Activated naive CD8-positive, alpha-beta T cell treated with anti-CD3 and anti-CD28 coated beads for 36 hours (primary cell): ENCODE measurements at places on chromosomes 16 and 17.

DNA sequence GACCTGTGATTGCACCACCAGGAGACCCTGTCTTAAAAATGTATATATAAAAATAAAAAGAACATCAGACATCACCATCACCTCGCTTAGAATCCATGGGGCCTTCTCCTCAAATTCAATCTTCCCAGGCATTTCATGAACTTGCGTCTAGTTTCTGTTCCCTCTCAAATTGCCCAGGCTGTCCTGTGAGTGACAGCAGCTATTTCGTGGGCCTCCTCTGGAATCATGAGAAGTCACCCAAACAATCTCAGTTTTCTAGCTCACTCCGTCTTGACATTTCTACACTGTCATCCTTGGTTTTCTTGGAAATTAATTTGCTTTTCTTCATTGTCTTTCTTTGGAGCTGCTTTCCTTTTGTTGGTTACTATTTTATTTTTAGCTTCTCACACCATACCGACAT is 7.3 kb downstream of the SLC52A1 start:
- no peak for DNase-seq

DNA sequence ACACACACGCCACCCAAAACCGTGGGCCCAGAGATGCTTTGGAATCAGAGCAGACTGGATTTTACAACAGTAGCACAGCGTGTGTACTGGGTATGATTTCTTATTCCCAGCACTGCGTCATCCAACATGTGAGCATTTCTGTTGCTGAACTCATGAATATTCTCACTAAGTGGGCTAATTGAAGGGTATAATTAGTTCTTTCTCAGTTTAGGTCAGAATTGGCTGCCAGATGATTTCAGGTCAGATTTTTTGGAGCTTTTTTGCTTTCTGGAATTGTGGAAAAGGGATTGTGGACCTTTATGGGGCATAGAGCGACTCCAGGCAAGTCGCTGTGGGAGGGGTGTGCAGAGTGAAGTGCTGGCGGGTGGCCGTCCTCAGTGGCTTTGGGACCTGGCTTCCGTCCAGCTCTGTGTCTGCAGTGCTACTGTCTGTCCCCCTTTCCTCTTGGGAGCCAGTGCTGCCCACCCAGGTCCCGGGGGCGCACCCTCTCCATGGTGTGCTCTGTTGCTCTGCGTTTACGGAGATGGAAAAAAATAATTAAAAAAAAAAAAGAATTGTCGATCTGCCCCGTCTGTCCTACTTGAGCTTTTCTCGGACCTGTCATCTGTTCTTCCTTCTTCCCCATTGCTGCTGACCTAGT is 25.0 kb downstream of the FOXK2 start:
- DNase-seq: no peak

GRCh38 chr16:10850478-10850850 is 26.5 kb upstream of the CIITA start:
- DNase-seq: no peak

DNA sequence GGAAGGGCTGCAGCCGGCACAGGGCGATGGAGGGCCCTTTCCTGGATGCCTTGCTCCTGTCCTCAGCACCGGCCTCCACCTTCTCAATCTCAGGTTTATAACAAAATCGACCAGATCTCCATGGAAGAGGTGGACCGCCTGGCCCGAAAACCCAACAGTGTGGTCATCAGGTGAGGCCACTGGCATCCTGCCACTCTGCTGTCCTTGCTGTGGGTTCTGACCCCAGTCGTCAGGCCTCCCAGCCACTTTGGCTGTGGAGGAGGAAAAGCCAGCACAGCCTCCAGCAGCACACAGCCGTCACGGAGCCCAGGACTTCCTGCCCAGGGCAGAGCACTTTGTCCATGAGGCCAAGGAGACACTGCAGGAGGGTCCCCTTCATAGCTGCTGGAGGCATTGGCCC is 6.7 kb upstream of the MYO15A start:
- no peak for DNase-seq

DNA sequence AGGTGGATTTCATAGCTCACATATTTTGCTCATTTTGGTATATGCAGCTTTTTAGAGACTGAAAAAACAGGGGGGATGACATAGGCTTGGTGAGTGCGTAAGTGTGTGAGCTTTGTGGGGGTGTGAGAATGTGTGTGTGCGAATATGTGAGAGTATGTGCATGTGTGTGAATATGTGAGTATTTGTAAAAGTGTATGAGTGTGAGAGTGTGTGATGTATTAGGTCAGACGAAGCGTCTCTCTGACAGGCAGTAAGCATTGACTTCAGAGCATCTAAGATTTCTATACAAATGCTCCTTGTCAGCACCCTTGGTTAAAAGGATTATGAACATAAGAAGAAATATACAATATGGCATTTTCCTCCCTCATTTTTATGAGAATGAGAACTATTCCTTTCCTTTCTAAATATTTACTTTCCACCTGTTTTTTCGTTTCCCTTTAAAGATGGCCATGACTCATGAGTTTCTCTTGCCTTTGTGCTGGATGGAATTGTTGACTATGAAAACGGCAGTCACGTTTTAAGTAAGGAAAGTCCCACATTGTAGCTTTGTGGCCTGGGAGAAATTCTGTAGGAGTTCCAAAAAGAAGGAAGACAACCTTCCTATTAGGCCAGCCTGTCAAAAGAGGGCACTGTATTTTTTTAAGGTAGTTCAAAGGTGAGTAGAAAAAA is 276.4 kb downstream of the FOXL1 start:
- no peak for DNase-seq

GRCh38 chr17:43952351-43952723 is 1.4 kb downstream of the PYY start:
- no peak for DNase-seq

DNA sequence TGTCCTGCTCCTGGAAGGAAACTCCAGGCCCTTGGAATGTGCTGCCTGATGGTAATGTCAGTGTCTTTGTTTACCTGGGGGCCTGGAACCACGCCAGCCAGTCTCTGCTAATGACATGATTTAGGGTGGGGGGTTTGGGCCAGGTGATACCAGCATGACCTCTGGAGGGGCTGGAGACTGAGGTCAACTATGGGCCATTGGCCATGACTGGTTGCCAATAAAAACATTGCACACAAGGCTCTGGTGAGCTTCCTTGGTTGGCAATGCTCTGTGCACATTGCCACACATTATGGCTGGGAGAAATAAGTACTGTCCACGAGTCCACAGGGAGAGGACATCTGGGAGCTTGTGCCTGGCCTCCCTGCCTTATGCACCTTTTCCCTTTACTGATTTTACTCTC is 52.5 kb downstream of the LITAF start:
- no peak for DNase-seq

GRCh38 chr17:77003699-77004098 is 135.5 kb downstream of the MGAT5B start:
- no peak for DNase-seq

DNA sequence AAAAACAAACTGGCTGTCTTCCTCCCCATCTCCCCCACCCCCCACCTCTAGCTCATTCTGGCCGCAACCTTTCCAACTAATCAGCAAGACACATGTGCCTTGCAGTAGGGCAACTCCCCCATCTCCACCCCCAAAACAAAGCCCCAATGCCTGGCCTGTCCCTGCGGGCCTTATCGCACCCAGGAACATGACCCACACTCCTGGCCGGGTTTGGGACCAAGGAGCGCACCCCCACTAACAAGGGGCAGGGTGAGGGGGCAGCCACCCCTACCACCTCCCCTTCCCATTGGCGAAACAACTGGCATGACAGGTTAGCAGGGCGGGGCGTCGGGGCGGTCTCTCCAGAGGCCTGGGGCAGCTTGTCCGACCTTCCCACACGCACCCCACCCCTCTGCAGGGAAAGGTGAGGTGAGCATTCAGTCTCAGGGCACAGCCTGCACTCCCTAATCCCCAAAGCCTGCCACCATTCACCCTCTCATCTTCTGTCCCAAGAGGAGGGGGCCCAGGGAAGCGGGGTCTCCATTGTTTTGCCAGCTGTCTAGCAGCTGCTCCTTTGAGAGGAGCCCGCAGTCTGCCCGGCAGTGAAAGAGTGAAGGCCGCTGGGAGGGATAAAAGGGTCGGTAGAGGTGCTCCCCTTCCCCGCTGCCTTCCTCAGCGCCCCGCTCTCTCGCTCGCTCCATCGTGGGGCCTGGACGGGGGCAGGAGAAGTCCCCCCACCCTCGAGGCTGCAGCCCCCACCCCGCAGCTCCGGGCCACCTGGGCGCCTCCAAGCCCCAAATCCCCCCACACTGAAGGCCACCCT is 765 bp downstream of the MYO18A start:
- DNase-seq: no peak

GRCh38 chr16:25978218-25978617 is 286.5 kb downstream of the HS3ST4 start:
- no peak for DNase-seq

DNA sequence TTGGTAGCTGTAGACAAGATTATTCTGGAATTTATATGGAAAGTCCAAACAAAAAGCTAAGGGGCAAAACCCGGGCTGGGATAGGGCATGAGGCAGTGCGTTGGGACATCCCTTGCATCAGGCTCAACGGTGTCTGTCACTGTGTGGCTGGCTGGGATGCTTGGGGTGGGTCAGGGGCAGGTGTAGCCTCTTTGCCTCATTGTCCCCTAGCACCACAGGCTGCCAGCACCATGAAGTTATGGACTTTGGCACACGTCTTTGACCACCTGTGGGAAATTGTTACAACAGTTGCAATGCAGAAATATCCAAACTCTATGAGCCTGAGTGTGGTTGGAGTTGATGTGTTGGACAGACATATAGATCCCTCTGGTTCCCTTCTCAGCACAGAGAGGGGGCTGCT is 32.8 kb upstream of the MARCHF10 start:
- no peak for DNase-seq

DNA sequence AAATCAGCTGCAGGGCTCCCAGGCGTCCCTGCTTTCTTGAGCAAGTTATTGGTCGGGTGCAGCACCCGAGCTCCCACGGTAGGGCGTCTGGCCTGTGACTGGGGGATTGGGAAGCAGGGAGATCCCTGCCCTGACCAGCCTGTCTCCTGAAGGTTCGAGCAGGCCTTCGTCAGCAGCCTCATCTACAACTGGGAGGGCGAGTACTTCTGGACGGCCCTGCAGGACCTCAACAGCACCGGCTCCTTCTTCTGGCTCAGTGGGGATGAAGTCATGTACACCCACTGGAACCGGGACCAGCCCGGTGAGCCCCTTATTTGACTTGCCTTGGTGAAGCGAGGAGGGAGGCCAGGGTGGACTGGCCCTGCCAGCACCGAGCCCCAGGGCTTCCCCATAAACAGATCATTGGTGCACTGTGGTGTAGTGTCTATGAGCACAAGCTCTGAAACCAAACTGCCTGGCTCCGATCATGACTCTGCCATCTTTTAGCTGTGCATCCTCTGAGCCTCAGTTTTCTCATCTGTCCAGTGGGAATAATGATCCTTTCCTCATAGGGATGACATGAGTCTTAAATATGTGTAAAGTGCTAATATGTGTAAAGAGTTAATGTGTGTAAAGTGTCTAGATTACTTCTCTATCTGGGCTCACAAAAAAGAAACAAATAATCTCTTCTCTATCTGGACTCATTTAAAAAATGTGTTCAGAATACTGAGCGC is 48.9 kb downstream of the MRC2 start:
- DNase-seq: no peak

GRCh38 chr17:64216338-64217248 is 46.5 kb downstream of the TEX2 start:
- no peak for DNase-seq

- DNase-seq: no peak
Observed at GRCh38 chr16:24538756-24539294, 541 bp upstream of the RBBP6 start.

- no peak for DNase-seq
Observed at GRCh38 chr17:61232871-61233270, 166.8 kb upstream of the TBX2 start.

DNA sequence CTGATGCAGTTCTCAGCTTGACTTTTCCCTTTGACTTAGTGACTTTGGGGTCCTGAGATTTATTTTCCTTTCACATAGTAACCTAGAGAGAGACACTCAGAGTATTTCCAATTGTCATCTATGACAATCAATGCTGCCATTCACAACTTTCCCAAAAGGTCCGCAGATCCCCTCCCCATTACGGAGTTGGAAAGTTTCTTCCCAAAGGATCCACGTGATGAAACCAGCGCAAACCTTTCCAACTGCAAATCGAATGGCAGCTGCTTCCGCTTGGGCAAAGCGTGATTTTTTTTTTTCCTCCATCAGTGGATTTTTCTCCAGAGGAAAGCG is 538 bp upstream of the FCSK start:
- DNase-seq: no peak

GRCh38 chr17:82331345-82331939 is 2.1 kb downstream of the SECTM1 start:
- DNase-seq: no peak

DNA sequence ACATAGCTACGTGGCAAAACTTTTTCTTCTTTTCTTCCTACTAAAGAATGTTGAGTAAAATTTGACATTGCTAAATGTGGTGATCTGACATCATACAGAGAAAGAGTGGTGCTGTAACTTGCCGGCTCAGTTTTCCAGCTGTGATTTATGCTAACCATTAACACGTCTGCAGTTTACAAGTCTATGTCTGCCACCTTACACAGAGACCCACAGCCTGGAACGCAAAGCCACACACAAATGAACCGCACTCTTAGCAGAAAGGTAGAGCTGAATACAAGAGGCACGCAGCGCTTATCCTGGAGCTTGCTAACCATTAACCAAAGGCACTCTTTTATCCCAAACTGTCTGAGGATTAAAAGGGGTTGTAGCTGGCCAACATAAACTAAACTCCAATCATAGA is 31.9 kb downstream of the CACNG1 start:
- DNase-seq: no peak

GRCh38 chr17:45279898-45280297 is 18.0 kb upstream of the SPATA32 start:
- DNase-seq: no peak

- no peak for DNase-seq
Observed at GRCh38 chr17:1173432-1174262, 6.1 kb downstream of the ABR start.
